ENCODE measurements at places on chromosomes 5 and 9.
A peak's percentile ranks its signal among the peaks of the same experiment; 100 is the strongest.

- no peak for DNase-seq
Observed at GRCh38 chr5:136776022-136776927, 410.9 kb upstream of the TRPC7 start.

DNA sequence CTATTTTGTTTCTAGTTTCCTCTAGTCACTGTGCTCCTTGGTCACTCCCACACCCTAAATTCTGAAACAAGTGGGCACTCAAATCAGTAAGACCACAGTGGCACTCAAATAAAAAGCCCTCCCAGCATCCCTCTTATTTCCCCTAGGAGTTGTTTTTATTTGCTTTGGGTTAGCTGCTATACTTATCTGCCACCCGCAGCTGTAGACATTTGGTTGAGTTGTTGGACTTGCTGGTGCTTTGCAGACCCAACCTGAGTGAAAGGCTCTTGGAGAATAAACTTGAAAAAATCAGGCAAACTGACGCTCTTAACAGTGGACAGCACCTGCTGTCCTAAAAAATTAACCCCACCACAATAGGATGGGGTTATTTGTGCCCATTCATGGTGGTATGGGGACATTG, 203.0 kb downstream of the SPATA31A6 start:
- DNase-seq, result no peak

DNA sequence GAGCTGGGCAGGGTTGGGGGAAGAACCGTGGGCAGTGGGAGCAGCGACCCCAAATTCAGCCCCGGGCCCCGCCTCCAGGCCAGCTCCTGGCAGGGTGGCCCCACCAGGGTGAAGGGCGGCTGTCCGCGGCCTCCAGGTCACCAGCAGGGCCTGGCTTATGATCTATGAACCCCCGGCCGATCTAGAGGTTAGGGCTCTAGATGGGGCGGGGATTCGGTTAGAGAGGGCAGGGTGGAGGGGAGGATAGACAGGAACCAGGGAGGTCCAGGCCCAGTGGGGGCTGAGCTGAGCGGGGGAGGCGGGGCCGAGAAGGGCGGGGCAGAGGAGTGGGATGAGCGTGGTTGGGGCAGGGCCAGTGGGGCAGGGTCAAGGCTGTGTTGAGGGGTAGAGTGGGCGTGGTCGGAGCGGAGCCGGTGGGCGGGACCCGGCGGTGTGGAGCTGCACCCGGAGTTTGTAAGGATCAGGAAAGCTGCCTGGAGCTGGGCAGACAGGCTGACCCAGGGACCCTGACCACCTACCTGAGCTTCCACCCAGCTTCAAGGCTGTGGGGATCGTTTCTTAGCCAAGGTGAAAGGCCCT, 29.3 kb upstream of the OBP2B start:
- DNase-seq, result peak; percentile 90

- no peak for DNase-seq
Observed at GRCh38 chr5:68277431-68277830, 61.9 kb downstream of the PIK3R1 start.

GRCh38 chr9:107963246-107963645, 473.7 kb upstream of the KLF4 start:
- no peak for DNase-seq

- DNase-seq, result no peak
Observed at GRCh38 chr5:5481206-5481605, 58.7 kb downstream of the ICE1 start.

DNA sequence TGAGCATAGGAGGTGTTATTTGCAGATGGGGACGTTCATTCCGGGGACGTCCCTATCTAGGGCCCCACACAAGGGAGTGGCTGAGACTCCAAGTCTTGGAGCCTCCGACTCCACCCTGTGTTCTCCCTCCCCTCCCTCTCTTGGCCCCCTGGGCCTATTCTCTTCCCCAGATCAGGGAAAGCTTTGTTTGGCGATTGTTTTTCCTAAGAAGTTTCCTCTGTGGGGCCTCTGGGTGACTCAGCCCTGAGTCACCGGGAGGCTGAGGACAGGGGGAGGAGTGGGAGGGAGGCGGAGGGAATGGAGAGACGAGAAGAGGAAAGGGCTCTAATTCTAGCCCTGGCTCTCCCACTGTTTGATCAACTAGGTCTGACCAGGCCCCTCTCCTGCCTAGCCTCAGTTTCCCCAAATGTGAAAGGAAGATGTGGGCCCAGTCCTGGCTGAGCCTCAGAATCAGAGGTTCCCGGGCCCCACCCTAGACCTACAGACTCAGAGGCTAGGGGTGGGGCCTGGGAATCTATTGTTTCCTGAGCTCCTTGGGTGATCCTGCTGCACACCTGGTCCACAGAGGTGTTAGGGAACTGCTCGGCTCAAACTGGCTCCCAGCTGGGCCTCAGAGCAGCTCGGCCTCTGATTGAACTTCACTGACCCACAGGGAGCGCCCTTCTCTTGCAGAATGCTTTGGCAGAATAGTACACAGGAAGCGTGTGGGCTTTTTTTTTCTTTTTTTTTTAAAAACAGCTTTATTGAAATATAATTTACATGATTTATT, 19.2 kb downstream of the GSN start:
- peak; percentile 88 for DNase-seq

DNA sequence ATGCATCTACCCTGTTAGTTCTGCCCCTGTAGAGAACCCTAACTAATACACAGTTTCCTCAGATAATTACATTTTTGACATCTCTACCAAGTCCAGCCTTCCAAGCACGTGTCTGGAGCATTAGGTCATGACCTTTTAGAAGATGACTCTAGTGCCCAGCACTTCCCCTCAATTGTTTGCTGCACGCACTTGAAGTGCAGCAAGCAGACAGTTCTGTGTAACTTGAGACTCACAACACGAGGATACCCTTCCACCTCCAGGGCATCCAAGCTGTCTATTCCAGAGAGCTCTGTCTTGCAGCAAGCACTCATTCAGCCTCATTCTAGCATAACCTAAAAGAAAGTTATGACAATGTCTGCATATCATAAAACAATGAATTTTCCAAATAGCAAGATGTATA, 1410.5 kb upstream of the CDH18 start:
- DNase-seq, result no peak

GRCh38 chr9:35903049-35903448, 3.0 kb upstream of the HRCT1 start:
- peak; percentile 81 for DNase-seq

DNA sequence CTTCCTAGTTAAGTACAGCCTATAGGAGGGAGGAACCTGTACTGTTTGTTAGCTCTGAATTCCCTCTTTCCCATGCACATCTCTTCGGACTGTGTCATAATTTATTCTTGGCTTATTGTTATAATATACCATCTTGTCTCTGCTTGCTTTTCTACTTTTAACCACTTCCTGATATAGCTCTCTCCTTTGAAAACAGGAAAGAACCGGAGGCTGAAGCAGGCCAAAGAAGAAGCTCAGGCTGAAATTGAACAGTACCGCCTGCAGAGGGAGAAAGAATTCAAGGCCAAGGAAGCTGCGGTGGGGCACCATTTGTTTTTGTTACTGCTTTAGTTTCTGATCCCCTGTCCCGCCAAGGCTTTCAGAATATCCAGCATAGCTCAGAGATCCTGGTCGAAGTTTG, 4.8 kb downstream of the ATP6V1G1 start:
- no peak for DNase-seq

GRCh38 chr5:61216741-61217140, 54.5 kb upstream of the SMIM15 start:
- DNase-seq, result no peak

GRCh38 chr5:175847503-175847902, 23.9 kb upstream of the CPLX2 start:
- no peak for DNase-seq

GRCh38 chr5:59357381-59357977, 536.0 kb downstream of the PDE4D start:
- peak; percentile 89 for DNase-seq

- no peak for DNase-seq
Observed at GRCh38 chr9:35958104-35958837, at the start of gene OR2S2. Gene OR2S2 (minus strand): TSS chr9:35958154. CDS start chr9:35958098, 56 bp downstream.

DNA sequence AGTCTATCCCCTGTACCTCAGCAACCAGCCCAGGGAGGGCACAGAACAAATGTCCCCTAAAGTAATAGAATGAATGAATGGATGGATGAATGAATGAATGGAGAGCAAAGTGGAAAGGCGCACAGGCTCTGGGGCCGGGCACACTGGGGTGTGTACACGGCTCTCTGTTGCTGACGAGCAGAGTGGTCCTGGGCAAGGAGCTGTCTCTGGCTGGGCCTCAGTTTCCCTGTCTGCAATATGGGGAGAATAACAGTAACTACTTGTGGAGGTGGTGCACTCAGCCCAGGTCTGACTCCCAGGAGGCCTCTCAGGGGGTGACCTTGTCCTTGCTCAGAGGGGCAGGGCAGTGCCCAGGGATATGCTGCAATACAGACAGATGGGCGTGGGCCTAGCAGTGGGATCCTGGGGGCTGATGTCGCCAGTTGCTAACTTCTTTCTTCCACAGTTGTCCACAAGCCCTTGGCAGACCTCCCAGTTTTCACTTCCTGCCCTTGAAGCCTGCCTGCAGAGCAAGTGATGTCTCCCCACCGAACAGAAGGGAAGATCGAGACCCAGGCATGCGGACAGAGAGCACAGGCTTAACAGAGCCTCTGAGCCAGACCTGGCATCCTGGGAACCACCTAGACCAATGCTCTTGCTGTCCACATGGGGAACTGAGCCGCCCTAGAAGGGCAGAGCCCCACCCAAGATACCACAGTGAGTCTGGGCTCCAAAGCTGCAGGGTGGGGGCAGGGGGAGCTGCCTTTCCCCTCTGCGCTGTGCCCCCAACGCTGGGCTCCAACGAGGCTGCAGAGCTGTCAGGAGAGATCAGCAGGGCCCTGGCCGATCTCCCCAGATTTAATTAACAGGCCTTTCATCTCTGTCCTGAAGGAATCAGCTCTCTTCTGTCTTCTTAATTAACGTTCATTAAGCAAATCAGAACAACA, 13.6 kb upstream of the LAMC3 start:
- DNase-seq, result peak; percentile 92

Data from eye (tissue), 1 donor.